ENCODE measurements at places on chromosomes 16 and 17.
A peak's percentile ranks its signal among the peaks of the same experiment; 100 is the strongest.

- DNase-seq = no peak
These were observed 16.8 kb upstream of the SUZ12 start for GRCh38 chr17:31919802-31920525.

GRCh38 chr16:59259950-59260319, 525.8 kb upstream of the GOT2 start:
- DNase-seq = no peak

DNA sequence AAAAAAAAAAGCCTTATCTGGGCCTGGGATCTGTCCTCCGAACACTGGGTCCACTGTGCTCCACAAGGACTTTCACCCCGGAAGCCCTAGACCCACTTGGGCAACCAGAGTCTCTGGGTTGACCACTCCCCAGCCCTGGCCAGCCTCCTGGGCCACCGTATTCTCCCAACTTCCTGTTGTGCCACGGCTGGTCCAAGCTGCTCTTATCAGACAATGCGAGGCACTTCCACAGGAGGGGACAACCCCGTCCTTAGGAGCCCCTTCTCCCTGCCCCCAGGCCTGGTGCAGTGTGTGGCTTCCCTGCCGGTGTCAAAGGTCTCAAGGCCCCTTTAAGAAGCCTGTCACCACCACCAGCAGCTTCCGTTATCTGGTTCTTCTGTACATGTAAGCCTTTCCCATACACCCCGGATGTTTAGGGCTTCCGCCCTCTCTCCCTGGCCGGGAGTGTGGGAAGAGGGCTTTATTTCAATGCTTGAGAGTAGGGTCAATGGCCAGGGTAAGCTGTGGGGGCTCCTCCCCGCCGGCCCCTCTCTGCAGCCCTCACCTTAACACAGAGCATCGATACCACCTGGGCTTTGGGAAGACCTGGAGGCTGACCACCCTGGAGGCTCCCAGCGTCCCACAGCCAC, 313.0 kb downstream of the SEC14L1 start:
- DNase-seq = no peak

DNA sequence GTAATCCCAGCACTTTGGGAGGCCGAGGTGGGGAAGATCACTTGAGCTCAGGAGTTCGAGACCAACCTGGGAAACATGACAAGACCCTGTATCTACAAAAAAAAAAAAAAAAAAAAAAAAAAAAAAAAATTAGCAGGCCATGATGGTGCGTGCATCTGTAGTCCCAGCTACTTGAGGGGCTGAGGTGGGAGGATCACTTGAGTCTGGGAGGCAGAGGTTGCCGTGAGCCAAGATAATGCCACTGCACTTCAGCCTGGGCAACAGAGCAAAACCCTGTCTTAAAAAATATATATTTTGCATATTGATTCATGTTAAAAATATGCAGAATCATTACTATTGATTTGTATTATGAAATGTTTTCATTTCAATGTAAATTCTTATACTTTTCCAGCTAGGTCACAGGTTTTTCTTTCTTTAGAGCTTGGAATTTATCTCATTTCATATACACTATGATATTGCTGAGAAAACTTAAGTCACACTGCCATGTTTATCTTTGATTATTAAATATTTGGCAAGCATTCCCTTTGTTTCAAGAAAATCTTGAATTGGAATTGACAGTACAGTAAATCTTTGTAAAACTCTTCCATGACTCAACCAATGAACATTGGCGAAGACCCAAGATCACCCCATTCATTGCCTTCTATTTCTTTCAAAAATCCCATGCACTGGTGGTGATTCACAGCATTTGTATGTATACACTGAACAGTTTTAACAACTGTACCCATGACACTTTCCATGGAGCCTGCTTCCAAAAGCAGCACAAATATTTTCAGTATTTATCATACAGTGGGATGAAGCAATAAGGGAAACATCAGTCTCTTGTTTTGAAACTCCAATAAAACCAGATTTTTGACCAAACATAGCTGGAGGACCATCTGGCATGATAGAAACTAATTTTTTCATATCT, 83.5 kb upstream of the TNRC6A start:
- no peak for DNase-seq

- no peak for DNase-seq
These were observed 36.5 kb upstream of the C17orf78 start for GRCh38 chr17:37339321-37339720.

GRCh38 chr17:72590382-72590781, 469.6 kb downstream of the SOX9 start:
- no peak for DNase-seq

- DNase-seq = no peak
These were observed 38.9 kb downstream of the KCNJ2 start for GRCh38 chr17:70208080-70208794.

DNA sequence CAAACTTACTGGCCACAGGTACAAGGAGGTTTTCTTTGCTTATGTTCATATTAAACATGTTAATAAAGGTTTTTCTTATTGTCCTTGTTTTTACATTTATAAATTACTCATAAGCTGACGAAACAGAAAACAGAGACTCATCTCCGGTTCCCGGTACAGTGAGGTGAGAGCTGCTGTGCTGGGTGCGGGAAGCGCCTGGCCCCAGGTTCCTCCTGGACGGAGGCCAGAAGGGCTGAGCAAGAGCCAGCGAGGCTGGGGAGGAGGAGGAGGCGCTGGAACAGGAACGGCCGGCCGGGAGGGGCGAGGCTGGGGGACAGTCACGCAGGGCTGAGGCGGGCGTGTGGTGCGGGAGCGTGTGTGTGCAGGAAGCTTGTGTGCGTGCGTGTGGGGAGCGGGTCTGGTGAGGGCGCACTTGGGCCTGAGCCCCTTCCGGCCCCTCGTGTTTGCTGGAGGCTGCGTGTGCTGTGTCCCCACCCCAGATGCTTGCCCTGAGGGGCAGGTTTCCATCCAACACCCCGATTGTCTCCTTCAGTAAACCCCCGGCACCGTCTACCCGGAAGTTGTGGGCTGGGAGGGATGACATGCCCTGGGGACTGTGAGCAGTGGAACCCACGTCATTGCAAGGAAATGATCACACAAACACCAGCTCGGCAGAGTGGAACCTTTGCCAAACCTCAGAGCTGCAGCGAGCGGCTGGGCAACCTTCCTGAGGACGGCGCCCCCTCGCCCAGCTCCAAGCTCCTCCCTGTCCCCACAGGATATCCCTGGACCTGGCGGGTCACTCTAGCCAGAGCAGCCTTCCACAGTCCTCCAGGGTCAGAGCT, 19.5 kb downstream of the CD7 start:
- no peak for DNase-seq

GRCh38 chr17:284676-285355, 67.8 kb downstream of the RPH3AL start:
- DNase-seq = no peak

DNA sequence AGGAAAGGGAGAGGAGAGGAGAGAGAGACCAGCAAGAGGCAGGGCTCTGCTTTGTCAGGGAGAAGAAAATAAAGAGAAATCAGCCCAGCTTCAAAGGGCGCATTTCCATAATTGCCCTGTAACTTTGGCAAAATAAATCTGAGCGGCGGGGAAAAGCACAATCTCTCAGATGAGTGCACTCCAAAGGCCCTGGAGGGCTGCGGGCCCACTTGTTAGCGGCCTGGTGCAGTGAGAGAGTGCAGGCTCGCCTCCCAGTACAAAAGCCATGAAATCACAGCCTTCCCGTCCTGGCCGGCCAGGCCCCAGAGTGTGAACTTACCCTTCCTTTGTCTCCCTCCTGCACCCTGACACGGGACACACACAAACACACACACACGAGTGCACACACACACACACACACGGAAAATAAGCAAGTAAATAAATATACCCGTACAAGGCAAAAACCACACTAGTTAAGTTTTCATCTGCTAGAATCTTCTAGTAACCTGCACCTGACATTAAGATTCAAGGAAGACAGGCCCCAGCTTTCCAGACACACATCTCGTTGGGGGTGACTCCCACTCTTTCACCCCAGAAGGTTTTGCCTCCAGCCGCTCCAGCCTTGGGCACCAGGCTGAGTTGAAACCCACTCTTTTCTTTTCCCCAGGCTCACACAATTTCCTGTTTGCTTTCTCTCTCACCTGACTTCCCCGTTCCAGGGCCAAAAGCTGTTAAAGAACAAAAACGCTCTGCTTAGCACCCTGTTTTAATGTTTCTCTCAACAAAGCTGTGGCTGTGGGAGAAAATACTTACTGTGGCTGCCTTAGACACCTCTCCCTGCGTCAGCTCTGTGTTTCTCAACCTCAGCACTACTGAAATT, 8.5 kb downstream of the IRX3 start:
- peak; percentile 16 for DNase-seq

DNA sequence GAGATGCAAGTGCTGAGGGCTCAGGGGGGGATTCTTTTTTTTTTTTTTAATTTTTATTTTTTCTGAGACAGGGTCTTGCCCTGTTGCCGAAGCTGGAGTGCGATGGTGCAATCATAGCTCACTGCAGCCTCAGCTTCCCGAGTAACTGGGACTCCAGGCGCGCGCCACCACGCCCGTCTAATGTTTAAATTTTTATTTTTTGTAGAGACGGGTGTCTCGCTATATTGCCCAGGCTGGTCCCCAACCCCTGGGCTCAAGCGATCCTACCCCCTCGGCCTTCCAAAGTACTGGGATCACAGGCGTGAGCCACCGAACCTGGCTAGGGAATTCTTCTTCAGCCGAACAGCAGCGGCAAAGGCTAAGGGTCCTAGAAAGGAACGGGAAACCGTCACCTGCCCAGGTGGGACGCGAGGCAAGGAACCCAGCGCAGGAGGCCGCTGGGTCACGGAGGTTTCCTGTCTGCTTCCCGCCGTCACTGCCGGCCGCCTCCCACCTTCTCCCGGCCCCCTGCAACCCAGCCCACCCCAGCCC, 13.3 kb upstream of the OR1F1 start:
- DNase-seq = no peak

- no peak for DNase-seq
These were observed 24.3 kb upstream of the TMEM220 start for GRCh38 chr17:10754109-10754508.

DNA sequence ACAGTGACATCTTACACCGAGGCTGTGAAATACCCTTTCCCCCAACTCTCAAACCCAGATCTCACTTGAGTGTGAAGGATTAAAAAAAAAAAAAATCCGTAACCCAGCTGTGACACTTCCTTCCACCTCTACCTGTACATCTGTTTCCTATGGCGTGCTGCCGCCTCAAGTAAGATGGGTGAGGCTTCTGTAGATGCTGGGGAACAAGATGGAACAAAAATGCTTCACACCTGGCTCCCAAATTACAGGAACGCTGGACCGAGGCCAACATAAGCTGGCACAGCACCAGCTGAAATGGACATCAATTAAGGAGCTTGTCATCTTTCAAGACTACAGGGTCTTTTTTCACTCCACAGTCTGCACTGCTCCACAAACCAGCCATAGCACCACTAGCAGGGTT, 95.9 kb downstream of the HIC1 start:
- no peak for DNase-seq

- no peak for DNase-seq
These were observed 24.9 kb downstream of the TRIM16 start for GRCh38 chr17:15659236-15659635.

DNA sequence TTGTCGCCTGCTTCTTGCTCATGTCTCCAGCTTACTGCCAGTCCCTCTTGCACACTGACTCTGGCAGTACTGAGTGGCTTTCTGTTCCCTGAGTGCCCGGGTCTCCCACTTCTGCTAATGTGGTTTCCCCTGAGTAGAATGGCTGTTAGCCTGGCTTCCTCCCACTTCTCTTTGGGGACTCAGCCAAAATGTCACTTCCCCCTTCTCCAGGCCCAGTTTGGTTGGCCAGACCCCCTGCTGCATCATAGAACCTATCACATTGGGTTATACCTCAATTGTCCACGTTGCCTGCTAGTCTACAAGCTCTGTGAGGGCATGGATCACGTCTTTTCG, 304.4 kb downstream of the HS3ST3B1 start:
- DNase-seq = no peak

DNA sequence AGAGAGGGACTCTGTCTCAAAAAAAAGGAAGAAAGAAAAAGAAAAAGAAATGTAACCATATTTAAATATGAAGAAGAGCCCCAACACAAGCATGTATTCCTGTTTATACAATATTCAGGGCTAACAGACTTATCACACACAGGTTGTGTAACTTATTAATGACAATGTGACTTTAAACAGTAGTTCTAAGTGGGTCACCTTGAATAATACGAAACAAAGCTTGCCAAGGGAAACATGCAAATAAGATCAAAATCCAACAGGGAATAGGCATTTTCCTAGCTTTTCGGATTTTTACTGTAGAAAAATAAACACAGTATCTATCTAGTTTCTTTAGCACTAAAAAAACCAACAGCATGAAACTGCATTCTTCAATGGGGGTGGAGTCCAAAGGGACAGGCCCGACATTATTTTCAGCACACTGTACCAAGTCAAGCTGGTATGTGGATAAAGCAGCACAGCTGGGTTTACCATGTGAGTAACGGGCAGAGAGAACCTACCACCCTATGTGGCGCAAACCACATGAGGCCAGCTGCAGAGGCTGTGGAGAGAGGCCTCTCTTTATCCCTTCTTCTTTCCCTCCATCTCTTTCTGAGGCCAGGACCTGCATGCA, 45.3 kb downstream of the TOM1L2 start:
- DNase-seq = no peak

DNA sequence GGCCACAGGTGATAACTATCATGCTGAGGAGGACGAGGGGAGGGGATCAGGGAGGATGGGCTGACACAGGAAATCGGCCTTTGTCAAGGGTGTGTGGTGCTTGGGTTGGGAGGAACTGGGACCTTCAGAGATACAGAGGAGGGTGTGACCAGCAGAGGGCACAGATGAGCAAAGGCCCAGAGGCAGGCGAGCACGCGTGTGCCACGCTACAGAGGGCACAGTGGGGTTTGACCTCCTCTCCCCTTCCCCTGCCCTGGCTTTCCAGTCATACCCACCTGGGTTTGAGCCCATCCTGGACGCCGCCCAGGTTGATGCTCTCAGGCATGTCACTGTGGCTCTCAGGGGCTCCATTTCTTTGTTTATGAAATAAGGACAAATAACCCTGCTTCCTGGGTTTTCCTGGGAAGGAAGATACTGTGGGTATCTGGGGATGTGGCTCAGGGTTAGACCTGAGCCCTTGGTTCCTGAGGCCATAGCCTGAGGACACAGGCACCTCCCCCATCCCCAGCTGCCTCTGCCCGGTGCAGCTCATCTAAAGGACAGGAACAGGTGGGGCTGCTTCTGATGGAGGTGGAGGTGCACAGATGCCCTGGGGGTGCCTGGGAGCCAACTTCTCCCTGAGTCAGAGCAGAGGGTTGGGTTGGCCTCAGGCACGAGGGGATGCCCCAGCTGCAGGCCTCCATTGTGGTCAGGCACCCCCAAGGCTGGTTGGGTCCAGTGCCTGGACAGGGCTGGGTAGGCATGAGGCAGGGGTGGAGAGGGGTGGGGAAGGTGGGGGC, 51.8 kb downstream of the BEAN1 start:
- DNase-seq = peak; percentile 63

DNA sequence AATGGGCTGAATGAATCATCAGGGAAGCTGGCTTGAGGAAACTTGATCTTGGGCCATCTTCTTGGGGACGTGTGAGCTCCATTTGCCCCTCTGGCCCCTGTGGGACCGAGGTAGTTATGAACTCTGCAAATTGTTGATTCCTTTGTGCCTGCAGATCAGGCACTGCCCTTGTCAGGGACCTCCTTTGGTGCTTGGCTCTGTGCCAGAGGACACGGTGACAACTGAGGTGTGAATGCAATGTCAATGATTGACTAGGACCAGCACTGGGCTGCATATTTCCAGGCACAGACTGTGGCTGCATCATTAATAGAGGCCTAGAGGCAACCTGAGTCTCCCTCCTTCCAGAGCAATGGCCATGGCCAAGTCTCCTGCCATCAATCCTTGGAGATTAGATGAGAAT, 23.8 kb downstream of the PDILT start:
- DNase-seq = no peak
